HT-29 (cell line): ENCODE measurements at places on chromosomes 11 and 22.
A peak's percentile ranks its signal among the peaks of the same experiment; 100 is the strongest.

DNA sequence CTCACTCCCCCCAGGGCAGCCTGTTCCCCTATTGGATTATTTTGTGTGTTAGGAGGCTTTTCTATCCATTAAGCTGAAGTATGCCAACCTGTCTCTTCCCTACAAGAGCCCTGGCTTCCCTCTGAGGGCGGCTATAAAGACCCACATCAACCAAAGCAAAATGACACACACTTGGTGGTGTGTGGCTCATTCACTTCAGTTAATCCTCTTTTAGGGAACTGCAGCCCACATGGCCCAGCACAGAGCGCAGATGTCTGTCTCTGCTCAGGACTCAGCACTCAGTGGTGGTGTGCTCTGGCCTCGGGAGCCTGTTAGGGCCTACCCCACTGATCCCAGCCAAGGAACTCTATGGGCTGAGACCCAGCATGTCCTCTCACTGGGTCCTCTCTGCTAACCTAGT lies 32.2 kb upstream of the LRRC10B start:
- no peak for DNase-seq

- no peak for DNase-seq
These were observed 94.8 kb downstream of the KCNQ1 start for GRCh38 chr11:2539371-2540222.

DNA sequence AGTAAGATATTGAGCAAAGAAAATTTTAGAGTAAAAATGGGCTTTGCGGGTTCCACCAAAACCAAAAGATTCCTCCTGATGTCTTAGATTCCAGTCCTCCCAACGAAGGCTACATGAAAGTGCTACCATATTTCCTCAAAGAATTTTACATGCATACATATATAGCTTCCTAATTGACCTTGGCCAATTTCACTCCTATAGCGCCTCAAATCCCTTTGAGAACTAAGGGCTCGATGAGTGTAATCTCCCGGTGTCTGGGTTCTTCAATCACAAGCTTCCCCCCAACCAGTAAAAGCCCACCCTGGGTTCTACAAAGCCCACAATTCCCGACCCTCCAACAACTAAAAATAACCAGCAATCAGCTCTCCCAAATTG lies 1.2 kb downstream of the SIK3 start:
- DNase-seq, result peak; percentile 15

DNA sequence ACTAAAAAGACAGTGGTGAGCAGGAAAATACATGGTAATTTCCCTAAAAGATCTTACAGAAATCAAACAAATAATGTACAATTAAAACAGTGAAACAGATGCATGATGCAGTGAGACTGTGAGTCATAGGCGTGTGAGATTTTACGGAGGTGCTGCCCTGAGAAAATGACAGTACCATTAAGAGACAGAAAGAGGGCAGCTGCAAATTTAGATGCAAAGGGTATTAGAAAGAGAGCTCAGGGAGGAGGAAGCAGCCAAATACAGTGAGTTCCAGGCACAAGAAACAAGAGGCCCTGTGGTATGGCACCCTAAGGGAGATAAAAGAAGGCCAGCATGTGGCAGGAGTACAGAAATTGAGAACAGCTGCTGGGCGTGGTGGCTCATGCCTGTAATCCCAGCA lies 88.5 kb upstream of the FIBIN start:
- DNase-seq, result no peak

DNA sequence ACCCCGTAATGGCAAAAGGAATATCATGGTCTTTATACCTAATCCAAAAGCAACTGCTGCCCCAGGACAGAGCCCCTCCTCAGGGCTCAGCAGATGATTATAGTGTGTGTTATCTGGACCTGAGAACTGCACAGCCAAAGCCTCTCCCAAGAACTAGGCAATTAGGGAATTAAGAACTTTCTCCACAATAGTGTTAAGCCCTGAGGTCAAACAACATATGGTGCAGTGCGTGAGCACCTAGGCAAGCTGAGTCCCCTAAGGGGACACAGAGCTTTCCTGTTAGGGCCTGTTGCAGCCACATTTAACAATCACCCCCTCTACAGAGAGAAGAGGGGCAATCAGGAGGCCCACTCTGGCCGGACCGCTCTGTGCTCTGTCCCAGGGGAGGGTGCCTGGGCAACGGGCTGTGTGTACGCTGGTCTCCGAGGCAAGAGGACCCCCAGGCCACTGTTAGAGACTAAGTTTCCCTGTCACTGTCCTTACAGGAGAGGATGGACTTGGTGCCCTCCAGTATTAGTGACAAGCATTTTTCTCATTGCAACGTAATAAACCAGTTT lies 1.4 kb upstream of the KCNJ5 start:
- no peak for DNase-seq

GRCh38 chr11:79449040-79449439 lies 8.2 kb upstream of the TENM4 start:
- no peak for DNase-seq

DNA sequence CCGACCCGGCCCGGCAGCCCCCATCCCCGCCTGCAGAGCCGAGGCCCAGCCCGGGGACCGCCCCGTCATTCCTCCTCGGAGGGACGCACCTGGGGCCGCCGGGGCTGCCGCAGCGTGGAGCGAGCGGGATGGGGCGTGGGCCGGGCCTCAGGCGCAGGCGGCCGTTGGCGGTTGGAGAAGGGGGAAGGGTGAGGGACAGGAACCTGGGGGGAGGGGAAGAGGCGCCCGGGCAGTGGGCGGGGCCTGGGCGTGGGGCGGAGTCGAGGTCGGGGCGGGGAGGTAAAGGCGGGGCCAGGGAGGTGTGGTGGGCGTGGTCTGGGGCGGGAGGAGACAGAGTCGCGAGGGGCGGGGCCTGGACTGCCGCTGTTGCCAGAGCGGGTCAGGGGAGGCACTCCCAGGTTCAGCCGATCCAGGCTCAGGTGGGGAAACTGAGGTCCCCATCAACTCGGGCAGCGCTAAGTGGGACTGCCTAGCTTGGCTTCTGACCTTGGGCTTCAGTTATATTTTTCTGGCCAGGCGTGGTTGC lies at the start of gene TESMIN:
TSS of gene TESMIN (minus strand) at position 190 of the 526 bp plus-strand sequence. CDS start 860 bp downstream, outside the sequence.
- DNase-seq, result peak; percentile 95

- DNase-seq, result no peak
These were observed 66.6 kb downstream of the ATXN10 start for GRCh38 chr22:45738206-45738605.

- DNase-seq, result no peak
These were observed 11.4 kb downstream of the ETS1 start for GRCh38 chr11:128575961-128576350.

GRCh38 chr11:20056109-20056949 lies 103.9 kb downstream of the DBX1 start:
- no peak for DNase-seq

GRCh38 chr11:17603056-17603825 lies 56.2 kb downstream of the OTOG start:
- DNase-seq, result no peak

- no peak for DNase-seq
These were observed 203.7 kb downstream of the PGR start for GRCh38 chr11:100925935-100926334.

DNA sequence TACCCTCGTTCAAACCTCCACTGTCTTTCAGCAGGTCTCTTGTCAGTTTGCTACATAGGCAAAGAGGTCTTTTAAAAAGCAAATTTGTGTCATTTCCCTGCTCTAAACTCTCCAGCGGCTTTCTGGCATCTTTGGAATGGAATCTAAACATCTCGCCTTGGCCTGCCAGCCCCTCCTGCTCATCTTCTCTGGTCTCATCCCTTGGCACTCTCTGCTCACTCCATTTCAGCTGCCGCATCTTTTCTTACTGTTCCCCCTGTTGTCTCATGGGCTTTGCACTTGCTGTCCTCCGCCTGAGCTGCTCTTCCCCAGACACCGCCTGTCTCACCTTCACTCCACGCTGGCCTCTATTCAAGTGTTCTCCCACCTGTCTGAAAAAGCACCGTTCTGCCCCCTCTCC lies 46.6 kb downstream of the BMAL1 start:
- DNase-seq, result no peak

- no peak for DNase-seq
These were observed 48.1 kb upstream of the TOP3B start for GRCh38 chr22:22030493-22031182.

DNA sequence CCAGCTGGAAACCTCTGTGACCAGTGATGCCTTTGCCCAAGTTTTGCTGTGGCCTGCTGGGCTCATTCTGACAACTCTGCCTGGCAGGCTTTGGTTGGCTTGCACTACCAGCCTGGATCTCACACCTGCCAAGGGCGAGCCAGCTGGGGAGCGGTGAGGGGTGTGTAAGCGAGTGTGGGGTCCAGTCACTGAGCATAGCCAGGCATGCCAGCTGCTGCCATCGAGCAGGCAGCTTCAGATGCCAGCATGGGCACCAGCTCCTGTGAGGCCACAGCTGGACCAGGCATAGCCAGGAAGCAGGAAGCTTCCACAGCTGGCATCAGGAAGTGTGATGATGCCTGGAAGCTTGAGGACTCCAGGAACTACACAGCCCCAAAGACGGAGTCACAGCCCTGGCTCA lies 1674.6 kb downstream of the LRRC4C start:
- no peak for DNase-seq

- DNase-seq, result no peak
These were observed 71.8 kb upstream of the TEAD1 start for GRCh38 chr11:12602421-12602820.

DNA sequence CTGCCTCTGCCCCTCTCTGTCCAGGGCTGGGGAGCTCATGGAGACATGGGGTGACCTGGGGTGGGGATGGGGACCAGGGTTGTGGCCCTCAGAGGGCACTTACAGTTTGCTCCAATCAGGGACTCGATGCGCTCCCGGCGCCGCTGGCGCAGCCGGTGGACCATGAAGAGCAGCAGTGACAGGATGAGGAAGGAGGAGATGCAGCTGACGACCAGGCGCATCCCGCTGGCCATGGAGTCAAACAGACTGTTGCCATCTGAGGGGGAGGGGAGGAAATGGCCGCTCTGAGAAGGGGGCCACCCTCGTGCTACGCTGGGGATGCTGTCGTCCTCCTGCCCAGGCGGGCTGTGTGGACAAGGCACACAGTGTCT lies 80.5 kb downstream of the DGCR2 start:
- no peak for DNase-seq

- no peak for DNase-seq
These were observed 70.8 kb downstream of the WNT7B start for GRCh38 chr22:45905924-45906865.

DNA sequence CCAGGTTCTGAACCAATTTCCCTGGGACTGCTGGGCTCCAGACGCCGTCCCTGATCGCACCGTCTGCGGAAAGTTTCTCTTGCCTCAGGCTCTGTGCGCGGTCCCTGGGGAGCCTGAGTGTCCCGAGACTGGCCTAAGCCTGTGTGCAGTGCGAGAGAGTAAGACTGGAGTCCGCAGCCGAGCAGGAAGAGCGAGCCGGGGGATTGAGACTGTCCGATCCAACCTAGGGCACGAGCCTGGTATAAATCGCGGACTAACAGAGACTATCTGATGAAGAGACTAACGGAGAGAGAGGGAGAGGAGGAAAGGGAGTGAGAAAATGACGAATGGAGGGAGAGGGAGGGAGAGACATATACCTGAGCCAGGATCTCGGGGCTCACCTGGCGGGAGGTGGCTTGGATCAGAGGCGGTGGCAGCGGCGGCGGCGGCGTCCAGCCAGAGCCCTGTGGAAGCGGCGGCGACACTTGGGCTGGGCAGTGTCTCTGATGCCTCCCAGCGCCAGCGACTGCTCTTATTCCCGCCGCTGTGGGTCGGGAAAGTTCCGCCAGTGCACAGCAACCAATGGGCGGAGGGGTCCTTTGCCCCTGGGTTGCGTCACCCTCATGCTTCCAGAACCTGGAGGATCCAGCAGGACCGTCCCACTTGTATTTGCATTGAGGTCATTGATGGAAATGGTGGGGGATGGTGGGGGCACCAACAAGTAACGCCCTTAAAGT lies at the start of gene CALCA:
TSS of gene CALCA (minus strand) at position 487 of the 716 bp plus-strand sequence. CDS start 1,159 bp downstream, outside the sequence.
- no peak for DNase-seq

DNA sequence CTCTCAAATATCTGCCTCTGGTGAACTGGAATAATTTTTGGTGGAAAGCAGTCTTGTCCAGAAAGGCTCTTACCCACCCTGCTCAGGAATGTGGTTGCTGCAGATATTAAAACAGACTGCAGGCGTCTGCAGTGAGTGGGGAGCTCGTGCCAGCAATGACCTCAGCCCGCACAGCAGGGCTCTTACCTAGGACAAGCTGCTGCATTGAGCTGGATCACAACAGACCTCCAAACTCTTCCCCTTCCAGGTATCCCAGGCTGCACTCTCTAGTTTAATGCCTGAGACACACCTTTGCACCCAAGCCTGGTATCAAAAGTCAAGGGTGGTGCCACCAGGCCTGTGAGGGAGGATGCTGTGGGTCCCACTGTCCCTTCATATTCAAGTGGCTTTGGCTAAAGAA lies 69.7 kb upstream of the CDON start:
- peak; percentile 84 for DNase-seq

DNA sequence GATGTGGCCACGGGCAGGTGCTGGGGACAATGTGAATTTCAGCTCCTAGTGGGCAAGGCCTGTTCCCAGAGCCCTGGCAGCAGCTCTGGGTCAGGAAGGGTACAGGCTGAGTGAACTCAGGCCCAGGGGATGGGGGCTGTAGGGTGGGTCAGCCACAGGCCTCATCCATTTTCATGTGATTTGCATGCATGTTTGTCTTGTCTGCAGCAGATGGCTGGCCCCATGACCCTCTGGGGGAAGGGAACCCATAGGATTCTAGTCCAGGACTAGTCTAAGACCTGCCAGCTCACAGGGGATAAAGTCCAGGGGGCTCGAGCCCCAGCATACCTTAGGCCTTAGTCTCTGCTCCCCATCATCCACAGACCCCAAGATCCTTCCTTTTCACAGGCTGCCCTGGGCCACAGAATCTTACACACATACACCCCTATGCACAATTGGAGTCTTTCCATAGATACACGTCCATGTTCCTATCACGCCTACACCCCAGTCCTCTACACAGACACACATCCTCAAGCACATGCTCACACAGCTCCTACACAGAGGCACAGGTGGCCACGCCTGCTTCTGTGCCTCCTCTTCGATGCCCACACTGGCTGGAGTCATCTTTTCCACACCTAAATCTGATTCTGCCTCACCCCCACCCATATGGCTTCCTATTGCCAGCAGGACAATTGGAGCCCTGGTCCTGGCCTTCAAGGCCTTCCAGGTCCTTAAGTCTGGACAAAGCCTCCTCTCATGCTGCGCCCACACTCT lies 25.7 kb downstream of the PDE2A start:
- no peak for DNase-seq

- DNase-seq, result peak; percentile 83
These were observed 3.0 kb downstream of the LRP5 start for GRCh38 chr11:68315171-68315920.

DNA sequence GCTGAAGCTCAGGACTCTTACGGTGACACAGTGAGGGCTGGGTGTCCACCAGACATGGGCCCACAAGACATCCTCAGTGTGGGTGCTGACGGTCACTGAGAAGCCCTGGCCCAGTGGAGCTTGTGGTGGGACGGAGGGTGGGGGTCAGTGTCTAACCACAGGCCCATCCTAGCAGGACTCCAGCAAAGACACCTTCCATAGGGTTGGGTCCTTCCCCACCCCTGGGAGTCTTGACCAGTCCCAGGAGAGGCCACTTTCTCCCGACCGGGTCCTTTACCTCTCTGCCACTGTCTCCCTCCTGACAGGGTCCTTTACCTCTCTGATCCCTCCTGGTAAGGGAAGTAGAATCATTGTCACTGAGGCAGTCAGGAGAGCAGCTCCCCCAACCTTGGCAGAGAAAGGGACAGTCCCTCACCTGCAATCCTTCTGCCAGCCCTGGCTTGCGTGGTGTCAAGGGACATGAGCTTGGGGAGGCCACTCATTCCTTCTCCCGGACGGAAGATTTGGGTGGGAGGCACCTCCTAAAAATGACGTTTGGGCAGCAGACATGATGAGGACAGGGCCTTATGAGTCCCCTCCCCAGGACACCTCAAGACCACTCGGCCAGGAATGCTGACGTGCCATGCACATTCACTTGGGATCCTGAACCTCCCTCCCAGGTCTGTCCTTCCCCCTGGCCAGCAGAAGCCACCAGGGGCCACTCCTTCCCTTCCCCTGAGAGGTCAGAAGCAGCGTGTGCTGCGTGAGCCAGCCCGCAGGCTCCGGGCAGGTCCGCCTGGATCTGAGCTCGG lies 91.5 kb upstream of the FGF3 start:
- no peak for DNase-seq
